ENCODE measurements at places on chromosomes 7 and 10.

- peak; percentile 84 for DNase-seq
Observed at GRCh38 chr7:16989811-16990413, 108.1 kb upstream of the AGR3 start.

GRCh38 chr7:80284855-80285254 is 150.2 kb downstream of the GNAI1 start:
- peak; percentile 81 for DNase-seq

GRCh38 chr7:116173051-116174028 is 37.0 kb upstream of the TES start:
- DNase-seq, result no peak

GRCh38 chr10:488081-488932 is 201.2 kb downstream of the DIP2C start:
- no peak for DNase-seq

DNA sequence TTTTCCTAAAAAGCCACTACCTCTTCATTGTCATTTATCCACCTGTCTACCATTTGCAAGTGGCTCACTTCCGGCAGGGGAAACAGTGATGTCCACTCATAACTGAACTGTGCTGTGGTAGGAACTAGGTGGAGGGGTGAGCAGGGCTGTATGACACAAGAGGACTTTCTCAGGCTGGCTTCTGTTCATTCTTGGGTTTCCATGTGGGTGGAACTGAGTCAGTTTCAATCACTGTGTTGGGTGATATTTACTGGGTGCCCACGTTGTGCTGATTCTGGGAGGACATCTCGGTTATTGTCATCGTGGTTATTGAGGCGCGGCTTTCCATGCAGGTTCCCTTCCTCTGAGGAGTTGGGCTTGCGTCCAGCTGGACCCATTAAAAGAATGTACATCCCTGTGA is 38.8 kb downstream of the RAMP3 start:
- DNase-seq, result no peak

DNA sequence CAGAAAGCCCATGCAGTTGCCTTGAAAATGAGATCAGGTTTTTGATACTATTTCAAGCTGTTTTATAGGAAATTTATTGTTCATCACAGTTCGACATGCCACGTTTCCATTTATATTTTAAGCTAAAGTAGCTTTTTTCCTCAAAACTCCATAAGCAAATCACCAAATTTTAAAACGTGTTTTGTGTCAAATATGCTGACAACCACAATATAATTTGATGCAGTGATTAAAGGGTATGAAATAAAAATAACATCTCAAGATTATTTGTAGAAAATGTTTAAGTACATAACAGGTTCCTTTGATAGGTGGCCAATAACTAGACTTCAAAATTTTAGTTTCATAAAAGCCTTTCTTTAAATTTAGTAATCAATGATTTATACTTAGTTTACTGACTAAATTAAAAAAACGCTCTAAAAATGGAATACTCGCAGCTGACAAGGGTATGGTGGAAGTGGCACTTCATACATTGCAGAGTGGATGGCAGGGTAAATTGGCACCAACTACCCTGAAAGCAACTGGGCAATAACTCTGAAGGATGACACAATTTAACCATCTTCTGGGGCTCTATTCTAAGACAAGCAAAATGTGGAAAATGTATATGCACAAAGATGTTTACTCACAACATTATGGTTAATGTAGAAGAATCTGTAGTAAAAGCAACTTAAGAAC is 481.6 kb downstream of the TNS3 start:
- DNase-seq, result no peak

GRCh38 chr7:50412973-50413372 is 37.2 kb downstream of the FIGNL1 start:
- DNase-seq, result no peak

GRCh38 chr7:138886501-138886917 is 88.5 kb upstream of the ATP6V0A4 start:
- no peak for DNase-seq

DNA sequence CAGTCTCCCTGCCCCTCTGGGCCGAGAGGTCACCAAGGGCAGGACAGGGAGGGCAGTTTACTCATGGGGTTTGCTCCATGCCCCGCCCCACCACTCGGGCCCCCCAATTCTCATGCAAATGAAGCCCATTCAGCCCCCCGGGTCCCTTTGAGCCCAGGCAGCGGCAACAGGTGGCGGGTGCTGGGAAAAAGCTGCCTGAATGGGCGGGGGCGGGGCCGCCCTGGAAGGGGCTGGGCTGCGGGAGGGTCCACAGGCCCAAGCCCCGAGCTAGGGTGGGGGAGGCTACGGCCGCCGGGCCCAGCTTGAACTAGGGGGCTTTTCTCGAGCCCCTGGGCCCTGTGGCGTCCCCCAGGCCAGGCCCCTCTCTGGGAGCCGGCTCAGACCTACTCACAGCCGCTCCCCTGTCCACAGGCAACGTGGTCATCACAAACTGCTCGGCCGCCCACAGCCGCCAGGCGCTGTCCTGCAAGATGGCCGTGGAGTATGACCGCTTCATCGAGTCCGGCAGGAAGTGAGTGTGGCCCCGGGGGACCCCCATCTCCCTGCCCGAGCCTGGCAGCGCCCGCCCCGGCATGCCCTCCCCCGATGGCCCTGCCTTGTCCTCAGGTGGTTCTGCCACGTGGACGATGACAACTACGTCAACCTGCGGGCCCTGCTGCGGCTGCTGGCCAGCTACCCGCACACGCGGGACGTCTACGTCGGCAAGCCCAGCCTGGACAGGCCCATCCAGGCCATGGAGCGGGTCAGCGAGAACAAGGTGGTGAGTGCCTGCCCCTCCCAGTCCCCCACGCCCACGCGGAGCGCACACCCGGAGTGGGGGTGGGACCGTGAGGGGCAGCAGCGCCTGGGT is 5.5 kb downstream of the LFNG start:
- DNase-seq, result no peak

GRCh38 chr7:24756545-24757352 is 515 bp downstream of the GSDME start:
- DNase-seq, result no peak

DNA sequence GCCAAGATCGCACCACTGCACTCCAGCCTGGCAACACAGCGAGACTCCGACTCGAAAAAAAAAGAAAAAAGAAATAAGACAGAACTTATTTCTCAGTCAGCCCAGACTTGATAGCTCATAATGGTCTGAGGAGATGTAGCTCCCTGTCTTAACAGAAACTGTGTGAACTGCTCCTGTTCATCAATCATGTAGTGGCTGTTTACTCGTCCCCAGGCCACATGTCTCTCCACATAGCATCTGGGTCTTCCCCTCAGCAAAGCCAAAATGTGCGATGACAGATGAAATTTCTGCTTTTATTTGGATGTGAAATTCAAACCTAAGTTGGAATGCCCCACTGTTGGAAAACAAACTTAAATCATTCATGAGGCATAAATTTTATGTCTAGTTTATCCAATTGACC is 219.0 kb downstream of the CACNA2D1 start:
- no peak for DNase-seq

GRCh38 chr7:113775804-113776203 is 143.0 kb downstream of the PPP1R3A start:
- DNase-seq, result no peak

GRCh38 chr7:139169816-139170215 is 60.3 kb upstream of the ZC3HAV1 start:
- no peak for DNase-seq

DNA sequence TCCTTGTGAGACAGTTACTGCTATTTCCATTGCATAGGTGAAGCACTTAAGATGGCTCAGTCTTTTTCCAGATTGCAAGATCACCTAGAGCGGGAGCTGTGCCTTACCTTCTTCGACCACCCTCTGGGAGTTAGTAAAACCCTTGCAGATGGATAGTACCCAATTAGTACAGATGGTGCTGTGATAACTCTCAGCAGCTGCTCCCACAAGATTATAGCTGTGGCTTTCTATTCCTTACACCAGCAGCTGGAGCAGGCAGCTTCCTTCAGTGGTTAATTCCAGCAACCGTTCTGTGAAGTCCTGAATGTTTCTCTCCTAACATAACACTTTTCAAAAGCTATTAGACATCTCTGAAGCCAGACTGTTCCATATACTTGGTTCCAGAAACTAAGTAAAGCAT is 796.8 kb downstream of the XPNPEP1 start:
- peak; percentile 12 for DNase-seq

DNA sequence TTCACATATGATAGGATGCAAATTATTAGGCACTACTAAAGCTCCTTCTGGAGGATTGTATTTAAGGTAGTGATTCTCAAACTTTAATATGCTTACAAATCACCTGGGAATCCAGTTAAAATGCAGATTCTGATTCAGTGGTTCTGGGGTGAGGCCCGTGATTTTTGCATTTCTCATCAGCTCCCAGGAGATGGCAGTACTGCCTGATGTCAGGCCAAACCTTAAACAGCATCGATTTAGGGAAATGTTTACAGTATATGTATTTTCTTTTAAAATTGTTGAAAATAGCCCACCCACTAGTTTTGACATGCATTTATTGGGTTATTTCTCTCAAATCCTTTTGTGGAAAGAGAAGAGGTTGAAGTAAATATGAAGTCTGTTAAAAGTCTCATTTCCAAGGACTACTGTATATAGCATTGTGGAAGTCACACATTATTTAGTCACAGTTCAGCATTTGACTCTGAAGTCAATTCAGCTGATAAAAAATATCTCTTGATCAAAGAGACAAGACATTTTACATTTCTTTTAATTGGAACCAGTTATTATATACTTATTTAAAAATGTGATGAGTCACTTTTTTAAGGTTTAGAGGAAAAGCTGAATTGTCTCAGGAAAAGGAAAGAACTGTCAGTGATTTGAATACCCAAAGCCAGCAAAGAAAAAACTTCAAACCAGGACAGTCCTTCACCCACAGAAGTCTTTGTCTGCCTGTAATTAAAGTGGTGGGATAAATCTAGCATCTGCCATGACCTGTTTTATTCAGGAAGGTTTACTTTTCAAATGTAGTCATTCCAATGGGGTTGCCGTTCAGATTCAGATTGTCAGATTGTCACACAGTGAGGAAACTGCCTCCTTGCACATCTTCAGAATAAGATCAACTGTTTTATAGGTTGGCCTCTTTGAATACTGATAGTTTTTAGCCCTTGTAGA is 21.1 kb upstream of the HBP1 start:
- no peak for DNase-seq

DNA sequence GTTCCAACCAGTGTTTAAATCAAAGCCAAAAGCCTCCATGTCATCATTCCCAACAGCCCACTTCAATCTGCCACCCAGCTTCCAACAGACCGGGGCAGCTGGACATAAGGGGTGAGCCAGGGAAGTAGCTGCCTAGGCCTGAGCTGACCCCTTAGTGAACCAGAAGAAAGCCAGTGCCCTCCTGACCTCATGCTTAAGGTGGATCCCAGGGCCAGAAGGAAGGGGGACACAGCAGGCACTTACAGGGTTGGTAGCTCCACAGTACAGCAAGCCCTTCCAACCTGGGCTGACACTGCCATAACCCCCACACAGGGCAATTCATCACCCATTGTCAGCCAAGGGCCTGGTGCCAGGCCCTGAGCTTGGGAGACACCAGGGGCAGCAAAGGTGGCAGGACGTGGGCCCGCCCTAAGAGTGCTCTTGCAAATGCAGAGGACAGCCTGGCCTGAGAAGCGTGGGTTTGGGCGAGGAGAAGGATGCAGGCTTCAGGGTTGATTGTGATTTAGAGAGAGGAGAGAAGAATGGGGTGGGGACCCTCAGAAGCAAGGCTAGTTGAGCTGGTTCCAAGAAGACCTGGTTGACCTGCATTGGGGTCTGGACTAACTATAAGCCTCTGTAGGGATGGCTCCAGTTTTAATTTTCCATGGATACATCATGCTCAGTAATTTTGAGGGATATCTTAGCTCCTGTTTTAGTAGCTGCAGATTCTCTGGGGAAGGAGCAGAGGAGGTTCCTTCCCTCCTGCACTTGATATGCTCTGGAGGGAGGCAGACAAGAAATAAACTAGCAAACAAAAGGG is 3.1 kb upstream of the CYP26A1 start:
- no peak for DNase-seq

- DNase-seq, result no peak
Observed at GRCh38 chr10:61837755-61838171, 63.7 kb upstream of the ARID5B start.

DNA sequence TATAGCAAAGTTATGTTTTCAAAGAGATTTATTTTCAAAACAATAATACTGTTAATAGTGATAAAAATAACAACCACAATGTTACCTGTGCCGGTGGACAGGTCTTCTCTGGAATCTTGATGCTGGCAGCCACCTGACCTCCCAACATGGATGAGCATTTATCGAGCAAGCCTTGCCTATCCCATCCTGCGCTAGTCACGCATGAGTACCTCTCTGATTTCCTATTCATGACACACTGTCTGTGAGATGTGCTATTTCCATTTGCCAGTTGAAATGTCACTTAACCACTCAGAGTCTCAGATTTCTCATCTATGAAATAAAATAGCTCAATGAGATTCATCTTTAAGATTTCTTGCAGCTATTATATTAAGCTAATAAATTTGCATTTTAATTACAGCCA is 341.2 kb upstream of the VWC2 start:
- DNase-seq, result no peak

DNA sequence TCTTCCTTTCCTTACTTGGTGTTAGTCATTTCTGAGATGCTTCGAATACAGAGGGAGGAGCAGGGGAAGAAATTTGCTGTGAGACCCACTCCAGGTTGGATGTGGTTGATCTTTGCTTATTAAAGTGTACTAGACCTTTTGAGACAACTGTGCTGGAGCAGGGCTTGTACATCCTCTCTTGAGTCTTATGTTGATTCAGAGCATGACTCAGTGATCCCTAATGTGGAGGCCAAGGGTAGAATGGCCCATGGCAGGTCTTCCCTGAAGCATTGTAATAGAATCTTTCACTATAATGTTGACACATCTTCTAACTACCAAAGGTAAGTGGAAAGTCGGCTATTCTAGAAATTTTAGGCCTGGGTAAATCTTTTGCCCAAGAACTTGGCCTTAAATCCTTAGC is 17.0 kb upstream of the SFR1 start:
- DNase-seq, result no peak

- DNase-seq, result peak; percentile 57
Observed at GRCh38 chr7:39589323-39590111, 23.3 kb downstream of the YAE1 start.

DNA sequence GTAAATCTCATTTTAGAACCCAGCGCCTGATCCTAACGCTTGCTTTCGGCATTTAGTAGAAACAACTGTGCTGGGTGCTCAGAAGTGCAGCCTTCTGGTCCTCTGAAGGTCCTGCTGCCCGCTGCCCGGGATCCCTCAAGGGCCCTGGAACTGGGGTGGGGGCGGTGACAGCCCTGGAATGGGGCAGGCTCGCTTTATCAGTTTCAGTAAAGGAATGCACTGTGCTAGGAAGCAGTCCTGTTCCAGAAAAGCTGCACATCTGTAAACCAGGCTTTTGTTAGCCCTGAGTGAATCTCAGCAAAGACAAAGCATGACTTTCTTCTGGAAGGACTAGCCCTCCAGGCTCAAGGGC is 254.6 kb downstream of the TNS3 start:
- no peak for DNase-seq

DNA sequence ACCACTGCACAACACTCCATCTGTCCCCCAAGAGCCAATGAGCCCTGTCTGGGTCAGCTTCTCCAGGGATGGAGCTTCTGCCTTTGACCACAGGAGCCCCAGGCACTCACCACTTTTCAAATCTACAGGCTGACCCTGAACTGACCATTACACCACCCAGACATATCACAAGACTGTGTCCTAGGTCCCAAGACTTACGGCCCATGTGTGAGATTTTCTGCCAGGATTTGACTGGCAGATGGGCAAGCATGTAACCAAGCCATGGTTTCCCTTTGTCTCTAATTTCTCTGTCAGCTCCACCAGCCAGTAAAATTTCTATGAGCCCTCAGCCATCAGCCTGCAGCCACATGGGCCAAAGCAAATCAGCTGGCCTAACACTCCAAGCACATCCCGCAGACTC is 92.5 kb downstream of the SH3PXD2A start:
- DNase-seq, result no peak
